ENCODE measurements at places on chromosomes 7 and 10.

DNA sequence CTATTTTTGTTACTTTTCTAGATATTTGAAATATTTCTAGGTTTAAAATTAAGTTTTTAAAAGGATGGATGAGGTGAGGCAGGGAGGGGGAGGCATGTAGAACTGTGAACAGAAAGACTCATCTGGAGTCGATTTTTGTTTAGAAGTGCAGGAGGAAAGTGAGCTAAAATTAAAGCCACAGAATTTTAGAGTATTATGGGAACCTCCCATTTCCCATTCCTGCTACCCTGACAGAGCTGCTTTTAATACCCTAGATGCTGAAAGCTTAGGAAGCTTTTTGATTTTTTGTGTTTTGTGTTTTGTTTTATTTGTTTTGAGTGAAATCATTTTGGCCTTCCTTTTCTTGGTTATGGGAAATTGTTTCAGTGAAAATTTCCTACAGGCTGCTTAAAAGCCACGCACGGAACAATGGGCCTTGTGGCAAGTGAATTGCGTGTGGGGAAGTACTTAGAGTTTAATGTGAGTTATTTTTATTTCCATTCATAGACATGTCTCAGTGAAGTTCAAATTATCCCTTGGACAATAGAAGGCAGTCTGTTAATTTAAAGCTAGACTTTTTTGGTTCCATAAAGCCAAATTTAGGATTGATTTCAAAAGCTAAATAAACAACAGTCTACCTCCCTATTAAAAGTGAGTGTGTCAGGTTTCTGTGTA, 102.0 kb upstream of the HDAC9 start:
- peak; percentile 87 for DNase-seq

DNA sequence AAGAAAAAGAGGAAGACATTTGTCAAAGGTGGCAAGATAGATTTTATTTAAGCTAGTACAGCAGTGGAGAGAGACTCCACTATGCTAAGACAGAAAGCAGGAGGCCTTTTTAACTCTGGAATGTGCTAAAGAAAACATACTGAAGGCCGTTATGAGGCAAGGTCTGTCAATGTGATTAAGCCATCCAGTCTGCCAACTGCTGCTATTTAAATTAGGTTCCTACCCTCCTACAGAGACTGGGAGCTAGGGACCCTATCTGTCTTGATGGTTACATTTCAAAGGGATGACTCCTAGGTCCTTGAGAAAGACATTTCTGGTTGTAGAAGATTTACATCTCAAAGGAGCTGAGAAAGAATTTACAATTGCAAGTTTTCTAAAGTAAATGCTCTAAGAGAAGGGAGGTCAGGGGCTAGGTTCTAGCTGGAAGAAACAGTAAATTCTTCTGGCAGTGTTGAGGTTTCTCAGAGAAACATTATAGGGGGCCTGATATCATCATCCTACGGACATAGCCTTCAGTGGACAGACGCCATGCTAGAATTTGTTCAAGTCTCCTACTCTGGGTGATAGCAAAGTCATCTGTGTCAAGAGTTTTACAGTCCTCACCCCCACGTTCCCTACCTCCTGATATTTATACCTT, 211.6 kb downstream of the PHF14 start:
- DNase-seq = no peak

DNA sequence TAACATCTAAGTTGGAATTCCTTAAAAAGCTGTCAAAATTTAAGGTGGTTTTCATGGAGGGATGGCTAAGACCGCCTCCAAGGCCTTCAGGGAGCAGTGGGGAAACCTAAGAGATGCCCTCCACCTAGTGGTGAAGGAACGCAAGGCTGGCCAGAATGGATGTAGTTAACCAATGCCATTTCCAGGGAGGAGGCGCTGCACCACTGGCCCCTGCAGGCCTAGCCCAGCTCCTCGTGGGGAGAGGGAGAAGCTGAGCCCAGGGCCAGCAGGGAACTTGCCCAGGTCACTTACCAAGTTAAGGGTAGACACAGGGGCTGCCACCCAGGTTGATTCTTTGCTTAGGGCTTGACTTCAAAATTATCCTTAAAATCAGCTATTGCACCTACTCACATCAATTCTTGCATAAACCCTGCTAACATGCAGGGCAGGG, 32.0 kb downstream of the FIGNL1 start:
- peak; percentile 71 for DNase-seq

DNA sequence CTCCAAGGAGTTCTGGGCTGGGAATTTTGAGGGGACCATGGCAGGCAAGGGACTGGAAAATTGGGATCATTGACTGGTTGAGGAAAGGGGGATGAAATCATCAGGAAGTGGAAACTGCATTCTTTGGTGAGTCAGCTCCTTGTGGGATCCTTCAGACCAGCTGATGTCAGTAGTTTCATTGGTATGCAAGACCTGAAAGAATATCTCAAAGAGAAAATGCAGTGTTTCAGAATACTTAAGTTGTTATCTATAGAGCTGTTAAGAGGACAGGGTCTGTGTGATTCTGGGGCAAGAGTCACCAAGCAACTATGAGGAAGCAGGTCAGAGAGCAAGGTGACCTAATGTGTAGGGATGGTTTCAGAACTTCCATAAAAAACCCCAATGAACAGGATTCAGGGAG, 595.9 kb upstream of the AUTS2 start:
- DNase-seq = no peak

DNA sequence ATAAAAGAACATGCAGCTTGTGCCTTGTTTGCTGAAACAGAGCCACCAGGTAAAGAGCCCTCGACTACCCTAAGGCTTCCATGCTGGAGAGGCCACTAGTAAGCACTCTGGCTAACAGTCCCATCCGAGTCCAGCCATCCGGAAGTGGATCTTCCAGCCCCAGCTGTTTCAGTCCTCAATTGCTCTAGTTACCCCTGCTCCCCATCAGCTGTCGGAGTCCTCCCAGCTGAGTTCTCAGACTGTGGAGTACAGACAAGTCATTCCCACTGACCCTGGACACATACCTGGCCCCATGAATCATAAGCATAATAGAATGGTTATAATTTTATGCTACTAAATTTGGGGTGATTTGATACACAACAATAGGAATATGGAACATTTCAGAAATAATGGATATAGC, 13.5 kb upstream of the FZD1 start:
- DNase-seq = no peak

DNA sequence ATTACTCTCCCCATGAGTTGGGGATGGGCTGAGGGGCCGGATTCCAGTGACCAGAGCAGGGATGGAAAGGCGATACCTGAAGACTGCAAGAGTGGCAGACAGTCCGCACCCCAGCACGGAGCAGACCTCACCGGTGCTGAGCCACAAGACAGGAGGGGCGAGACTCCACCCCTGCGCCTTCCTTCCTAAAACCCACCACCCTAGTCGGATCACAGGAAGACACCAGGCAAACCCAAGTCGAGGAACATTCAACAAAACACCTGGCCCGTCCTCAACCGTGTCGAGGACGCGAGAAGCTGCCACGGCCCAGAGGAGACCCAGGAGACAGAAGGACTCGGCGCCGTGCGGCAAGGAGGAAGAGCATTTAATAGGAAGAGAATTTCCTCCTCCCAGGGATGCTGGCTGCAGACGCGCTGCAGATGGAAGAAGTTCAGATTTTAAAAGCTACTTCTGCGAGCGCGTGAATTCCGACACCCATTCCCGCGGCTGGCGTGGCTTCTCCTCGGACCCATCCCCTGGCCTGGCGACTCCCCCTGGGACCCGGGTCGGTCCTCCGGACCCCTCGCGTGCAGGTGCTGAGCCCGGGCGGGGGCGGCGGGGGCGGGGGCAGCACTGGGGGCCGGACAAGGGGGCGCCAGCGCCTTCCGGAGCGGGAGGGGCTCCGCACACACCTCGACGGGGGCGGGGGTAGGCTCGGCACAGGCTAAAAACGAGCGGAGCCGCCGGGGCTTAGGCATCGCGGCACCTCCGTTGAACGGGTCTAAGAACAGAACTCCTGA, 563 bp upstream of the UTF1 start:
- DNase-seq = no peak

GRCh38 chr7:130982160-130982638, 248.2 kb upstream of the KLF14 start:
- DNase-seq = no peak

DNA sequence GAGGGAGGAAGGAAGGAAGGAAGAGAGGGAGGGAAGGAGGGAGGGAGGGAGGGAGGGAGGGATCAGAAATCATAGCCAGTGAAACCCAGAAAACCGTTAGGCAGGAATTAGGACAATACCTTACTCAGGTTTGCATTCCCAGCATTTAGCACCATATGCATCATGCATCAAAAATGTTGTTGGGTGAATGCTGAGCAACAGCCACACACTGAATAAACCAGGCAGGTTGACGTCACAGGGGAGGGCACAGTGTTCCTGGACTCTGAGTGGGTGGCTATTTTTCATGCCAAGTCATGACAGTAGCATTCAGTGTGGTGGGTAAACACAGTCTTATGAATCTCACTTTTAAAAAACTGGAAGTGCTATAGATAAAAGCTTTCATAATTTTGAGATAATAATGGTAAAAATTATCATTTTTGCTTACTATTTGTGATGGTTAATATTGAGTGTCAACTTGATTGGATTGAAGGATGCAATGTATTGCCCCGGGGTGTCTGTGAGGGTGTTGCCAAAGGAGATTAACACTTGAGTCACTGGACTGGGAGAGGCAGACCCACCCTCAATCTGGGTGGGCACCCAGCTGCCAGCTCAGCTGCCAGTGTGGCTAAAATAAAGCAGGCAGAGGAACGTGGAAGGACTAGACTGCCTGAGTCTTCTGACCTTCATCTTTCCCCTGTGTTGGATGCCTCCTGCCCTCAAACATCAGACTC, 199.1 kb upstream of the PRKCQ start:
- no peak for DNase-seq

DNA sequence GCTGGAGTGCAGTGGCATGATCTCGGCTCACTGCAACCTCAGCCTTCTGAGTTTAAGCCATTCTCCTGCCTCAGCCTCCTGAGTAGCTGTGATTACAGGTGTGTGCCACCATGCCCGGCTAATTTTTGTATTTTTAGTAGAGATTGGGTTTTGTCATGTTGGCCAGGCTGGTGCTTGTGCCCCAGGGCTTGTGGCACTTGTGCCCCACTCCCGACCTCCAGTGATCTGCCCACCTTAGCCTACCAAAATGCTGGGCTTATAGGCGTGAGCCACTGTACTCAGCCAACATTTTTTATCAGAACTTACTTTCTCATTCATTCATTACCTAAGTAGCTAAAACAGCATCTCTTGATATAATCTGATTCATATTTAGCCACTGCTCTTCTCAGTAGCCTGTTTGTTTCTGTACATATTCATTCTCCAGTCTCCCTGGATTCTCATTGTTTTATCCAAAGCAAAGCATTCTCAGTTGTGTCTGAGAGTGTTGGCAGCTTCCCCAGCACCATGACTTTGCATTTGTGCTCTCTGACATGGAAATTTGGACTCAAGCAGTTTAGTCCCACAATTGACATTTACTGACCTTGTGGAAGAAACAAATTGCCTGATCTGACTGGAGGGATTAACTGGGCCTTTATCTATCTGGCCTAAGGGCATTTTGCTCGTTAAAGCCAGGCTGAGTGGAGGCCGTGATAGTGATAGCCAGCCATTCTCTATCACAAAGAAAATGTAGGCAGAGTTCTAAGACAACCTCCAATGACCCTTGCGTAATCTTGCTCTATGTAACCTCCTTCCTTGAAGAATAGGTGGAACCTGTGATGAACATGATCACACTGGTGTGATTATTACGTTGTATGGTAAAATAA, 44.9 kb downstream of the AKR1B15 start:
- no peak for DNase-seq

DNA sequence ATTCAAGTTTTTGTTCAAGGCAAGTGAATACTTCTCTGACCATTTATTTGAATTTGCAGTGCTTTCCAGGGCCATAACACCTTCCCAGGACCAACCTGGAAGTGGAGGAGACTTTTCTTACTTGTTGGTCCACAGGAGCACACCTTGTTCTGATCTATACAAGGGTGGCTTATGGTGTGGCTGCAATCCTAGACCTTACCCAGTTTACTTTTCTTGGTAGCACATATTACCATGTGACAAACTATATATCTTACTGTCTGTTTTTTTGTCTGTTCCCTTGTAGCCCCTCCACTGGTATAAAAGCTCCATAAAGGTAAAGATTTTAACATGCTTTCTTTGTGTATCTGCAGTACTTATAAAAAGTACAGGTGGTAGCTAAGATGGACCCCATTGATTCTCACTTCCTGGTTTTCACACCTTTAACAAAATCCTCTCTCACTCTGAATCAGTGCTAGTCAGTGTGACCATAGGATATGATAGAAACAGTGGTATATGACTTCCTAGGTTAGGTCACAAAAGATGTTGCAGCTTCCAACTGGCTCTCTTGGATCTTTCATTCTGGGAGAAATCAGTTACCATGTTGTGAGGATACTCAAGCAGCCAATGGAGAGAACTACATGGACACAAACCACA, 5.6 kb upstream of the ASB4 start:
- no peak for DNase-seq

- no peak for DNase-seq
These were observed 246.7 kb downstream of the FGFR2 start for GRCh38 chr10:121351540-121351939.

DNA sequence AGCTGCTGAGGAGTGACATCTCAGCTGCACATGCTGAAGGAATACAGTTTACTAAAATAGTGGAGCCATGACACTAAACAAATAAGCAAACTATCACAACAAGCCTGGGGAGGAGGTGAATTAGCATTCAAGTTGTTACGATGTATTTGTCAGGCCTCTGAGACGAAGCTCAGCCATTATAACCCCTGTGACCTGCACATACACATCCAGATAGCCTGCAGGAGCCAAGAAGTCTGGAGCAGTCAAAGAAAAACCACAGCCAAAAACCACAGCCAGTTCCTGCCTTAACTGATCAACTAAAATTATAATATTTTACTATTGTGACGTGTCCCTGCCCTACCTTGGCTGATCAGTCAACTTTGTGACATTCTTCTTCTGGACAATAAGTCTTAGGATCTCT, 68.6 kb downstream of the NSUN6 start:
- DNase-seq = no peak

DNA sequence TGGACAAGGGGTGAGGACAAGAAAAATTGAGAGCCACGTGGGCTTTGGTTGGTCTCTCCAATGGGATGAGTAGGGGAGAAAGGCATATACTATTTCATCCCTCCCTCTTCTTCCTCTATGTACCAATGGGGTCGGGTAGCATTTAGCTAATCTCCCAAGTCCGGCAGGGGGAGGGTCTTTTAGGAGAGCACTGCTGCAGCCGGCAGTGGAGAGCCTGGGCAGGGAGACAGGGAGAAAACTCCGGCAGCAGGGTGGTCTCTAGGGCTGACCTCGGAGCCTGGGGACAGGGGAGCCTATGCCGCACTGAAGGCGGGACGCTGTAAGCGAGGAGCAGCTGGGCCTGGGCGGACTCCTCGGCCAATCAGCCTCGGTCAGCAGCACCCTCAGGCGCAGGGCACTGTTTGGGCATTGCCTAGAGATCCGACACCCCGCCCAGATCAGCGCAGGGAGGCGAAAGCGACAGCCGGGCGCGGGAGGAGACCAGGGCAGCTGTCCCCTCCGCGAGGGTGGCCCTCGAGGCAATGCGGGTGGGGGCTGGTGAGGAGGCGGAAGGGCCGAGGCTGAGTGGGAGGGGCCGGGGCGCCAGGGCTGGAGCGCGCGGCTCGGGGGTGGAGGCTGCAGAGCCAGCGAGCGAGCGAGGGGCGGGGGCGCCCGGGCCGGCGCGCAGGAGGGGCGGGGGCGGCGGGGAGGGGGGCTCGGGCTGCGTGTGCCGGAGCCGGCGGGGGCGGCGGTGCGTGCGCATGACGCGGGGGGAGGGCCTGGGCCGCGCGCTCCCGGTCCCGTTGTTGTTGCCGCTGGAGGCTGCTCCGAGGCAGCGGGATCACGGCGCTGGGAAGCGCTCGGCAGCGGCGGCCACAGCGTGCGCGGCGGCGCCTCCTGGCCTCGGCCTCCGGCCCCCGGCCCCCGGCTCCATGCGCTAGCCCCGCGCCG, at the start of gene AGAP3:
Gene AGAP3 (plus strand): TSS at position 785 of the 930 bp plus-strand sequence. CDS start 267 bp downstream, outside the sequence.
- peak; percentile 82 for DNase-seq

GRCh38 chr10:98293550-98294269, 25.7 kb upstream of the LOXL4 start:
- DNase-seq = no peak
